ENCODE measurements at places on chromosomes 2 and 18. TPM values are rescaled to one million over a fixed set of nuclear protein-coding genes. Genes with fewer than 3 reads are reported as not detected.

CNRIP1 gene
- total RNA-seq: 40.0 TPM

MTERF4 gene
- 48.1 TPM for total RNA-seq

STAT4 gene
- total RNA-seq: 0.13 TPM

UGT1A3 gene
- total RNA-seq: not detected

C2orf66 gene
- total RNA-seq: 0.07 TPM
